Foreskin keratinocyte (primary cell): ENCODE measurements at places on chromosomes 5 and 9.

DNA sequence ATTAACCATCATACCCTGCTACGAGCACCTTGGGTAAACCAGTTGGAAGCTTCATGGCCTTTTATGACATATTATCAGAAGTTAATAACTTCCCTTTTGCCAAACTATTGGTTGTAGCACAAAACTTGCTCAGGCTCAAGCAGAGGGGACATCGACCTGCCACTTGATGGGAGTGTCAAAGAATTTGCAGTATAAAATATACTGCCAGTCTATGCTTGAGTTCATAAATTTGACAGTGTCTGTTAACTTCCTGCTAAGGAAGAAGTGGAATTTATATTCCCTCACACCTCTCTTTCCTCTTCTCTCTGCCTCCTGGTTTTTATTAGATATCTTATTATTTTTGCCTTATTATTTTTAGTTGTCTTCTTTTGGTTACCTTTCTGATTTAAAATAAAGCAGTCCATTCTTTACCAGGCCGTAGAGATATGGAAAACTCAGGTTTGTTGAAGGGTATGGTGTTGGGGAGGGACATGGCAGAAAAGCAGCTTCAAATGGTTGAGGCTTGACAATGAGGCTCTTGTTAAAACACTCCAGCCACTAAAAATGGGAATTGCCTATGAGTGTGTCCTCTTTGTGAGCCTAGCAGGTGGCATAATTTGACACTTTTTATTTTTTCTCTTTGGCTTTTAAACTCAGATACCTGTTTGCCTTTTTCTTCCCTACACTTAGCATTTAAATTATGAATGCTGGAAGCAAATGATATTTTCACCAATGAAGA, 298.0 kb downstream of the DOCK8 start:
- DNase-seq = no peak

GRCh38 chr9:136577941-136578625, 32.2 kb upstream of the NOTCH1 start:
- DNase-seq = no peak

DNA sequence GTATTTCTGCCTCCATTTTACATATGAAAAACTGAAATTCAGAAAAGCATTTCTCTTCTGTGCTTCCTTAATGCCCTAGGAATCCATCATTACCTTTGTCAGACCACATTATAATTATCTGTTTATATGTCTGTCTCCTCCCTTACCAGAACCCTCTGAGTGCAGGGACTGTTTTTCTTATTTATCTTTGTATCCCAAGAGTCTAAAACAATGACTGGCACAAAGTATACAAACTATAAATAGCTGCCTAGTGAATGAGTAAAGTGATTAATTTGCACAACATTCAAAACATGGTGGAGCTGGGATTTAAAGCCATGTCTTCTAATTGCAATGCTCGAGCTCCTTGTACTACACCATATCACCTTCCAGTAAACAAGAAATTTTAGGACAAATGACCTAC, 49.3 kb upstream of the HK3 start:
- no peak for DNase-seq

- DNase-seq = no peak
Observed at GRCh38 chr9:121707477-121708424, 56.3 kb downstream of the DAB2IP start.

DNA sequence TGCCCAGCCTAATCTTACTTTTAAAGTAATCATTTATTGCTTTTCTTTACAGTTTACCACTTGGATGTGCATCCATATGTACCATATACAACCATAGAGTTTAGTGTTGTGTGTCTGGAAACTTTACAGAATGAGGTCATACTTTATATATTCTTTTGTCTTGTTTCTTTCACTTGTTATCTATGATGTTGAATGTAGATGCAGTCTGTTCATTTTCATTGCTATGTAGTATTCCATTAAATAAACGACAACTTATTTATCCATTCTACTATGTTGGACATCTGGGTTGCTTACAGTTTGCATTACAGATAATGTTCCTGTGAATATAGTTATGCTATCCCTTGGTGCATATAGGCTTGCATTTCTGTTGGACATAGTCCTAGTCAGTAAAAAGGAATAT, 21.3 kb upstream of the SMIM15 start:
- DNase-seq = no peak

GRCh38 chr5:14745753-14746152, 81.2 kb downstream of the OTULIN start:
- DNase-seq = no peak

DNA sequence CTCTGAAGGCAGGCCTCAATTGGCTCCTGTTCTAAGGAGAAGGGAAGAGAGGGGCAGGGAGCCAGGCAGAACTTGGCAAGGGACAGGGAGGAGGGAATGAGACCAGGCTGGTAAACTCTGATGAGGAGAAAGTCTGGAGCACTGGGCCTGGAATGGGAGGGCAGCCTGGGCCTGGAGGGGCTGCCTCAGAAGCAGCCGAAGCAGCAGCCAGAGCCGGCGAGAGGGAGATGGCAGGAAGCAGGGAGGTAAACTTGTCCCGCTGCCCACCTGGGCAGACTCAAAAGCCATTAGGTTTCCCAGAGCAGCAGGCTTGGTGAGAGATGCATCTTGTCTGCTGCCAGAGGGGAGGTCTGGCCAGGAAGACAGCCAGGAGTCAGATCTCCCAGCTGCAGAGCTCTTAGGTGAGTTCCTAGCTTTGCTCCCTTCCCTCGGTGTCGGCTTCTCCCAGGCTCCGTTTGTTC, 37.0 kb upstream of the CRB2 start:
- DNase-seq = no peak

DNA sequence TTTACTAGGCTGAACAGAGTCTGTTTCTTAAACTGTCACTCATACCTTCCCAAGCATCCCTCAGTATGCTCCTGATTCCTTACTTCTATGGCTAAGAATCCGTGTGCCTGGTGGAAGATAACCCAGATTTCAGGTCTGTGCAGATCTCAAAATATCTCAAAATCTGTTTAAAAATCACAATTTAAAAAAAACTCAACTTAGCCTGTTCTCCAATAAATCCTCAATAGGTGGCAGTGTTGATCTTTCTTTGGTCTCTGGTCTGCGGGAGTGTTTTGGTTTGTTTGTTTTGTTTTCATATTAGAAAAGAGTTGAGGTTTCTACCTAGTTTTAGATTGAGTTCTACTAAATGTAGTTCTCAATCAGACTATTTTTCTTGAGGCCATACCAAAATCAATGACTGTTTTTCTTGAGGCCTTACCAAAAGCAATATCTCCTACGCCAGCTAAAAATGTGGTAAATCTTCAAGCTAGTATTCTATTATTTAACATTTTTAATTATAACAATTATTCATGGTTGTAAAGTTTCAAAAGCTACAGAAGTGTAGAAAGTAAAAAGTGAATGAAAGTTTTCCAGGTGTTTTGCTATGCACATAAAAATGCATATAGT, 57.9 kb downstream of the TGFBR1 start:
- DNase-seq = no peak

- DNase-seq = no peak
Observed at GRCh38 chr5:52010454-52010853, 627.2 kb downstream of the ISL1 start.

DNA sequence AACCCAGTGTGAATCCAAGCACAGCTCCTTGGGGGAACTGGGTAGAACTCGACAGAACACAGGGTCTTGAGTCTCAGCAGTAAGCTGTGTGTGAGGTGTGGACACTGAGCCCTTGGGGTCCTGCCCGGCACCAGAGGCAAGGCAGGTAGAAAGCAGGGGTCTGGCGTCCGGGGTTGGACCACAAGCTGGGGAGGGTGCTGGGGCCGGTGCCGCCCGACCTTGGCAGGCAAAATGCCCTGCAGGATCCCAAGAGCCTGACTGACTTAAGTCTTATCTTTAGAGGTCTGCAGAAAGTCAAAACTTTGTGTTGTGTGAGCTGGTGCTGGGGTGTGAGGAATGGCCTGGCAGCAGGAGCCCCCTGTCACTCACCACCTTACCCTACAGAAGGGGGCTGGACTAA, 49.3 kb downstream of the HABP4 start:
- no peak for DNase-seq

- no peak for DNase-seq
Observed at GRCh38 chr9:127734247-127734746, 797 bp downstream of the TOR2A start.

GRCh38 chr9:37946971-37947370, 43.0 kb upstream of the SLC25A51 start:
- DNase-seq = no peak

DNA sequence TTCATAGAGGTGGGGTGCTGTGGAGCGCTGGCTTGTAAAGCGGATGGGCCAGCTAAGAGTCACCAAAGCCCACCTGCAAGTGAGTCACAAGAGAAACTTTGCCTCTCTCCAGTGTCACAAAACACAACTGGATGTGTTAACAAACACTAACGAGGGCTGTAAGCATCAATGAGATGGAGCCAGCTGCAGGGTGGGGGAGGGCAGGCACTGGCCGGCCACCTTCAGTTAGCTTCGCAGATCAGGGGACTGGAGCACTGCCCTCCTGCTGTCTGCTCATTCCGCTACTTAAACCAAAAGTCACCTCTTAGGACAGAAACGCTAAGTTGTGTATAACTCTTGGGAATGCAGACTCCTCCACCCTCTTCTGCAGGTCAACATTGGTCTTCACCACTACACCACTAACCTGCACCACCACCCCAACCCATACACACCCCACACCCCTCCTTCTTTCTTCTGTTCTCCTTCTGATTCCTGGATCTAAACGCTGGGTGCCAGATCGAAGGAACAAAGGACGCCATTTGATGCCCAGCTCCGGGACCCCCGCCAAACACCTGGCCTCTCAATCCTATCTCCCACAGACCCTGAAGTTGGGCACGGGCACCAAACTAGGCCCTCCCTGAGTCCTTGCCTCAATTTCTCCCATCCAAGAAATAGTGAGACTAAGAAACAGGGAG, 2.1 kb downstream of the ARSI start:
- DNase-seq = no peak

DNA sequence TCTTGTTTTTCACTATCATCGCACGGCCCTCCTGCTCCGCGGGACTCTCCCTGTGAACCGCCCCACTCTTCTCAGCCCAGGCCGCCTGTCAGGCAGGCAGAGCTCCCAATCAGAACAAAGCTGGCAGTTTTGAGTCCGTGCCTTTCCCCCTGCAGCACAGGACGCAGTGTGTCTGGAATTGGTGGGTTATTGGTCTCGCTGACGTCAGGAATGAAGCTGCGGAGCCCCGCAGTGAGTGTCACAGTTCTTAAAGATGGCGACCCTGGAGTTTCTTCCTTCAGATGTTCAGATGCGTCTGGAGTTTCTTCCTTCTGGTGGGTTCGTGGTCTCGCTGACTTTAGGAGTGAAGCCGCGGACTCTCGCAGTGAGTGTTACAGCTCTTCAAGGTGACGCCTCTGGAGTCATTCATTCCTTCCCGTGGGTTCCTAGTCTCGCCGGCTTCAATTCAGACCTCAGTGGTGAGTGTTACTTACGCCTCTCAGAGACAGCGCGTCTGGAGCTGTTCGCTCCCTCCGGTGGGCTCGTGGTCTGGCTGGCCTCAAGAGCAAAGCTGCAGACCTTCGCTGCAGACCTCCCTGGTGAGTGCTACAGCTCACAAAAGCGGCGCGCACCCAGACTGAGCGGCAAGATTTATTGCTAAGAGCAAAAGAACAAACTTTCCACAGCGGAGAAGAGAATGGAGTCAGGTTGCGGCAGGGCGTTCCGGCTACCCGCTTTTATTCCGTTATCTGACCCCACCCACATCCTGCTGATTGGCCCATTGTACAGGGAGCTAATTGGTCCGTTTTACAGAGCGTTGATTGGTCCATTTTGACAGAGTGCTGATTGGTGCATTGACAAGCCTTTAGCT, 7.4 kb downstream of the ZDHHC11B start:
- DNase-seq = no peak
